ENCODE measurements at places on chromosomes 3 and 15.

DNA sequence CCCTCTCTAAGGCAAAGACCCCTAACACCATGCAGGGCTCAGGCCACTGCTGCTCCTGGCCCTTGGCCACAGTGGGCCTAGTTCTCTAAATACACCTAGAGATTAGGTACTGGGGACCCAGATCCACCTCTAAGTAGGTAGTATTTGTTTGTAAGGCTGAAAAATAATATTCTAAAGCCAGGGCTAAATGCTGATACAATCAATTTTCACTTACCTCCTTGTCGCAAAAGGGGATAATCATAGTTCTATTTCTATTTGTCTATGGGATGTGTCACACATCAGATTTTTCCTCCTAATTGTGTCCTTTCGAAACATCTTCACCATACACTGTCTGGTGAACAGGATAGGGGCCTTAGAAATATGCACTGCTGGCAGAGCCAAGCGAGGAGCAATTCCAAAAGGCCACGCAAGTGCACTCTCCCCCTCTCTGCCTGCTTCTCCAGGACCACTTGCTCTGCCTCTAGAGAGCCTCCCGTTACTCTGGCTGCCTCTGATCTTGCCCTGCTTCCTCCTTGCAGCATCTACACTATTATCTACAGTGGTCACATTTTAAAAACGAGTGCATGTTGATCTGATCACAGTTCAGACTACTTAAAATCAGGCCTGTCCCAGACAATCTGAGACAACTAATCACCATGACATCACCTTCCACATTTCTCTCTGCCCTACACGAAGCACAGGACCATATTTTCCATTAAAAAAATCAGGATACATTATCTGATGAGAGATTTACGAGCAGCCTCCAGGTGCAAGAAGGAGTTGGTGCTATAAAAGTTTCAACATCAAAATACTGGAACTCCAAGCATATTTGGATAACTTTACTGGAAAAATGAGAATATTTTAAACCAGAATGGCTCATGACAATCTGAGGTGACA, 115.4 kb downstream of the MYLK start:
- DNase-seq: no peak

- DNase-seq: peak; percentile 61
Measured at GRCh38 chr3:53350652-53351051, 3.3 kb upstream of the DCP1A start.

DNA sequence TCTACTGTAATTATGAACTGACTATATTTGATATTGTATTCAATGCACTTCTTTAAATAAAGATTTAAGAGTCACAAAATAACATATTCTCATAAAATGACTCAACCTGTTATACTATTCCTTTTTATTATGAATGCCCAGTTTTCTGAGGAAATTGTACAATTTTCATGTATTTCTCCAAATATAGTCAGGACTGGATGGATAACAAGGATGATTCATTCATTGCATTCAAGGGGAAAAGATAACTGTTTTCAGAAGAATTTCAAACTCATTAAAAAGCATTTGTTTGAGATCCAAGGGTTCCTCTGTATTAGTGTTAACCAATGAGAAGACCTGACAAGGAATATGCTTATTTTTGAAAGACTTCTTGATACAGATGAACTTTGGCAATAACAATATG, 163.7 kb downstream of the MEIS2 start:
- no peak for DNase-seq

DNA sequence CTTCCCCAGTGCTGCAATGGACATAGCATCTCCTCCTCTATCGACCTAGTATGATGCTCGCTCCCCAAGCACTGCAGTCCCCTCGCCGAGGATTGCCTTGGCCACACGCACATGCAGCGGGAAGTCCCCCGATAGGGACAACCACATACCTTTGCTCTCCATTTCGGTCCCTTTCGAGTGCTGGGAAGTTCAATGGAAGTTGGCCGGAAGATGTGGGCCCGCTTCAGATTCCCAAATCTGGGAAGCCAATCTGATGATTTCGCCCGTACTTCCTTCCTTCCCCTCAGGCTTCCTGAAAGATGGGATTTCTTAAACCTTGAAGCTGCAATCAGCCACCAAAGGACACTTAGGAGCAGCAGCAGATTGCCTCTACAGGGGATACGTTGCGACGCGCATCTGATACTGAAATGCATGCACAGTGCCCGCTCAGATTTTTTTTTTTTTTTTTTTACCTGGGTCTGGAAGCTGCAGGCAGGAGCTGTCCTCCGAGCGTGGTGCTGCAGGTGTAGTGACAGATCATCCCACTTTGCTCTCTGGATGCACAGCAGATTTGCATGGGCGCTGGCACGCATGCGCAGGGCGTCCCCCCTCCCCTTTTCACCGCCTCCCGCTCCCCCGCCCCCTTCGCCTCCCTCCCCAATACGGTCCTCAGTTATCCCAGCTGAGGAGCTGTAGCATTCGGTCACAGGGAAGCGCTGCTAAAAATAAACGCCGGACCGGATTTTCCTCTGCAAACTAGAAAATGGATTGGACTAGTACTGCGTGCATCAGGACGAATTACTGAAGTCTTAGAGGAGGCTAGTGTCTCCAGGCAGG, at the start of gene FGF12:
Gene FGF12, minus strand, starts transcription at position 510 of the 816 bp plus-strand sequence.
- DNase-seq: no peak

DNA sequence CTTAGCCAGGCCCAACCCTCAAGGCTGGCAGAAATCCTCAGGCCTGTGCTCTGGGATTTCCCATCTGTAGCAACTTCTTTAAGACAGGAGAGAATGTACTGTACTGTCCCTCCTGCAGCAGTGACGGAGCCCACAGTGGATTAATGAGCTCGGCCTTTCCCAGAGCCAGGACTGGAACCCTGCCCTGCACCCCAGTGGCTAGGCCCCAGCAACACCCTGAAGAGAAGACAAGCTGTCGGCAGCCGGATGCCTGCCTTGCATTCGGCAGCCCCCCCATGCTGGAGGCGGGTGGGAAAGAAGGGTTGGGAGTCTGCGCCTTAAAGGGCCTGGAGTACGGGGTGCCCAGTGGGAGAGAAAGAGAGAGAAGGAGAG, 32.0 kb downstream of the KLHL25 start:
- DNase-seq: no peak

DNA sequence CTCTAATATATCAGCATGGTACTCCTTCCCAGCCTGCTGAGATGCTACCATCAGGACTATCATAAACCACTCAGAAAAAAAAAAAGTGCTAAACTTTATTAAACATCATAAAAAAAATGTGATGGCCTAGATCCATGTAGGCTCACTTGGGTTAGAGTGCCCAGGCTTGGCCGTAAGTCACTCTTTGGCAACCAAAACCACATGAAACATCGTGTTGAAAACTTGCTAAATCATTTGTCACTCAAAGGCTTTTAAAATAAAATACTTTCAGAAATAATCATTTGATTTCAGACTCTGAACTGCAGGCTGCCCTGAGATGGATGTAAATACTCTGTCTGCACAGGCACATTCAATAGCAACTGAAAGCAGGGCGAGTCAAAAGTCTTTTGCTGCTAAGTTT, 78.4 kb upstream of the WNT5A start:
- no peak for DNase-seq

DNA sequence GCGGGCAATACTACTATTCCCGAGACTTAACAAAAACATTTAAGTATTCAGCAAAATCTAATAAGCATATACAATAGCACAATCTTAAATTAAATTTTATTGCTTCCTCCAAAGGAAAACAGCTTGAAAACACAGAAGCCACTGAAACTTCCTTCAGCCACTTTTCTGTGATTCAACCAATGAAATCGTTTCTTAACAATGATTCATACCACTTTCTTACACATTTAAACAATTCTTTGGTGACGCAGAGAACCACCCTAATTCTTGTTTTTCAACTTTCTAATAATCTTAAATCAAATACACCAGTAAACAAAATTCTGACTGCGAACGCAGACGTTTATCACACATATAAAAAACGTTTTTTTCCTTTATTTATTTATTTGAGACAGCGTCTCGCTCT, 4.1 kb downstream of the TJP1 start:
- DNase-seq: no peak

GRCh38 chr3:121481106-121481880, 64.5 kb downstream of the POLQ start:
- no peak for DNase-seq

DNA sequence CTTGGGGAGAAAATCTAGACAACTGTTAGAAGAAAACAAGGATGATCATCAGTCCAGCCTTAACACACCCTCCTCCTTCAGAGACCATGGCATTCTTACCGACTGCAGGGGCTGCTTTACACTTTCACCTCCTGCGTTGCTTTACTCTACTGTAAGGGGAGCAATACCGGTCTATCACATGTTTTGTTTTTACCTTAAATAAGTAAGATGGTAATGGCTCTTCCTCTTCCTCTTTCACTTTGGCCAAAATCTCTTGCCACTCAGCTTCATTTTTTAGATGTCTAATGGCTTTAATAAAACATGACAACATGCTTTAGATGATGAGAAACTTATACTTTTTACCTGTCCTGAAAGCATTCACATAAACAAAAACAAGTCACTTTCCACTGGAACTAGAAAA, 33.4 kb upstream of the STIMATE start:
- DNase-seq: no peak

GRCh38 chr3:14989943-14990779, 42.8 kb downstream of the NR2C2 start:
- no peak for DNase-seq

DNA sequence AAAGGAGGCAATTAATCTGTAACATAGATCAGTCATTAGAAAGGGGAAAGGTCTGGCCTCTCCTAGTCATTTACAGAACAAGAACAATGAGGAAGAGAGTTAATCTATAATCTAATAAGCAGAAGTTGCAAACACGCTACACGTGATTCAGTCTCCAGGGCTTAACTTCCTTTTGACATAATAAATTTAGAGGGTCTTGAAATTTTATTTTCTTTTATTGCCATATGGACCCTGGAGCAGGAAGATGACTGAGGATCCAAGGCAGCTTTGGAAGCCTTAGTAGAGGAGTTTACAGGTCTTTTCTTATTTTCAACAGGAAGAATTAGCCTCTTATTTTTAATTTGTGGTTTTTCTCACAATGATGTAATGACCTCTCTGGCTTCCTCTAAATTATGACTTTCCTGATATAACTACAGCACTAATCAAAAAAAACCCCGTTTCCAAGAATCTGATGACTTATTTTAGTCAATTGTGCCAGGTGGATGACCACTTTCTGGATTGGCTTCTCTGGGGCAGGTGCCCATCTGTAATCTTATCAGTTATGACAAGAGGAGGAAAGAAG, 32.2 kb downstream of the ADGRG7 start:
- no peak for DNase-seq

DNA sequence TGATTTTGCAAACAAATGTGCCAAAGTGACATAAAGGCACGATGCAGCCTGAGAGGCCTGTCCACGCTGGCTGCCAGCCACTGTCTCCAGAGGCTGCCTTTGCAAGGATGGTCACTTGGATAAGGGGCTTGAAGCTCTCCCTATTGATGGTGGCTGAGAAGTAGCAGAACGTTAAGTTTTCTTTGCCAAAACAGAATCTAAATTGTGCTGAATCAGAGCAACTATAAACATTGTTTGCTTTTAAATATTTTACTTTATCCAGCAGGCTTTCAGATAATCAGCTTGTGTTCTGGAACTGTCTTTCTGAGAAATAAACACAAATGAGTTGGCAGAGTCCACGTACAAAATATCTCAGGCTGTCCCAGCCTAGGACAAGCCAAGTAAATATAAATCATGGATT, 23.8 kb upstream of the CNBP start:
- DNase-seq: no peak

- DNase-seq: no peak
Measured at GRCh38 chr3:66041116-66041515, 2.4 kb upstream of the MAGI1 start.

- no peak for DNase-seq
Measured at GRCh38 chr3:25169151-25169550, 258.9 kb upstream of the RARB start.

DNA sequence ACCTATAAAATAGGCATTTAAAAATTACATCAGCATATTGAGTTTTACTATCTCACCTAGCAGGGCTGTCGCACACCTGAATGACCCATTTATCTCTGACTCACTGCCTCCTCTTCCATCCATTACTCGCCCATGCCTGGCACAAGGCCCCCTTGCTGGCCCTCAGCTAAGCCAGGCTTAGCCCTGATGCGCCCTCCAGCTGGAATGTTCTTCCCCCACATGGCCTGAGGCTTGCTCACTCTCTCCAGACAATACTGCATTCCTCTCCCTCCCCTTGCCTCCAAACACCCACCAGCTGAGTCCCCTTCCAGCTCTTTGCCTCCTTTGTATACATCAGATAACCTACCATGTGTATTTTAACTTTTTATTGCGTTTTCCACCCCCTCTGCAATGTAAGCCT, 7.2 kb downstream of the SH3BP5 start:
- no peak for DNase-seq

DNA sequence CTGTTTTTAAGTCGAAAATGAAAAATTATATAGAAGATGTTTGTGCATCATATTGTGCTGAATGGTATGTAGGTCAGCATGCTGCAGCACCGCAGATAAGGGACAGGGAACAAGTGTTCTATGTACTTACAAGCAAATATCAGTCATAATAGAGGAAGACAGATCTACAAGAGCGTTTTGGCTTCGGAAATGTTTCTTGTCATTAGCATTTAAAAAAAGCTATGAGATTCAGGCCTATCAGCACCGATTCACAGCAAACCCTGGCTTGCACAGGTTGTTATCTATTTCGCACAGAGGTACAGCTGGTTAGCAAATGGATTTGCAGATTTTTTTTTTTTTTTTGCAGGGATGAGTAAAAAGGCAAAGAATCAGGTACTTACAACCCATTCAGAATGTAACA, 204.2 kb upstream of the TBC1D5 start:
- DNase-seq: no peak

GRCh38 chr15:33298631-33299030, 12.1 kb upstream of the RYR3 start:
- DNase-seq: no peak

- DNase-seq: no peak
Measured at GRCh38 chr15:67072958-67073357, 7.6 kb downstream of the SMAD3 start.

DNA sequence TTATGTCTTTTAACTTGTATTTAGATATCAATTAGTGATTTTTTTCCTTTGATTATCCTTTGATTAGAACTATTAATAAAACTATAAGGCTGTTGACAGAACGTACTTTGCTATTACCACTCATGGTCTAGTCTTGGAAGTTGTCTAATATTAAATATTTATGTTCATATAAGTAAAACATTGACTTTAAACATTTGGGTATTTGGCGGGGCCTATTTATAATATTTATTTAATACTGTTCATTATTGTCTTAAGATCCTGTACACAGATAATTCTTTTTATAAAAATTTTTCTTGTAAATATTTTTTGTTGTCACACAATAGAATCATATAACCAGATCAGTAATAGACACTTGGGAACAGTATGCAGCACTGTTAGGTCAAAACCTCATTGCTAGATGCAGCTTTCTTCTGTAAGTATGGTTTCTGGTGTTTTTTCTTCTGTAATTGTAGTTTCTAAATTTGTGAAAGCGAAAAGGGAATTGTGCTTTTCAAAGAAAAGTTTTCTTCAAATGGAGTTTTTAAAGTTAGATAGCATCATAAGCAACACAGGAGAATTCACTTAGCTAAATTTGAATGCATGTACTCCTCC, 93.4 kb downstream of the FNDC3B start:
- no peak for DNase-seq
